Right ventricle myocardium superior (tissue), 1 donor: ENCODE measurements at places on chromosomes 7 and 10. TPM values are rescaled to one million over a fixed set of nuclear protein-coding genes. Genes with fewer than 3 reads are reported as not detected.

GRCh38 chr10:49361178-49361554 is 34.7 kb downstream of the DRGX start:
- no peak for DNase-seq

GRCh38 chr7:131556909-131557651 is 652 bp upstream of the PODXL start:
- DNase-seq: no peak

GRCh38 chr7:111424768-111425167 is 137.5 kb downstream of the IMMP2L start:
- no peak for DNase-seq

GRCh38 chr10:123480845-123481244 is 185.3 kb upstream of the GPR26 start:
- DNase-seq: no peak

DNA sequence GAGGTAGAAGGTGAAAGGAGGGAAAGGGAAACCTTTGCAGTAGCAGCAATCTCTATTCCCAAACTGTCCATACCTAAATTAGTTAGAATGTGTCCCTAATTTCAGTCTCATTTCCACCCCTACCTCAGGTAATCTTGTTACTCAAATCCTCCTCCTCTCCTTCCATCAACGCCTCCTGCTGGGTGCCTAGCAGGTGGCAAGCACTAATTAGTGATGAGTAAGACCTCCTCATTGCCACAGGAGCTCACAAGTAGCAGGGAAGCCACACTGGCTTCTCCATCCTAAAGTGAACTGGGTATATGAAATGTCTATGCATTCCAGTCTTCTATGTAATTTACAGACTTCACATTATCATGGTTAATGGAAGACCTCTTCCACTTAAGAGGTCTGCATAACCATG is 25.7 kb upstream of the FAM133B start:
- no peak for DNase-seq

- DNase-seq: no peak
These were observed 577.9 kb downstream of the IPMK start for GRCh38 chr10:57689596-57690297.

GRCh38 chr10:59124187-59124586 is 52.3 kb upstream of the PHYHIPL start:
- DNase-seq: no peak

DNA sequence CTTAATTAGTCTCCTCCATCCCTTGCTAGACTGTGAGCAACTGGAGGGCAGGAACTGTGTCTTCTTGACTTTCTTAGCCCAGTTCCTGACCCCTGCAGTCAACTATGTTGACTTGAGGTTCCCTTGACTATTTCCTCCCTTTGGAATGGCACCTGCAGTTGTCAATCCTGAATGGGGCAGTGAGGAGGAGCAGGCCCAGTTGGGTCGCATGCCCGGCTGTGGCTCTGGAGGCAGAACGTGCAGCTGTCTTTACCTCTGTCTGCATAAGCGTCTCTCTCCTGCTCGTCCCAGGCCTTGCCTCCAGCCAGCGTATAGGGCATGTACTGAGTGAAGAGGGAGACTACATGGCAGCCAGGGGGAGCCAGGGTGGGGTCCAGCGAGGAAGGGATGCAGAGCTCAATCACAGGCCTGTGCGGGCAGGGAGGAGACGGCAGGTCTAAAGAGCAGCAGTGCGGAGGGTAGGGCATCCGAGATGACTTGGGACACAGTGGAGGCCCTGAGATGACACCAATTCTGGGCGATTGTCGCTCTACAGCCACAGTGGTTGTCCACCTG is 26.8 kb downstream of the PYROXD2 start:
- DNase-seq: no peak

DNA sequence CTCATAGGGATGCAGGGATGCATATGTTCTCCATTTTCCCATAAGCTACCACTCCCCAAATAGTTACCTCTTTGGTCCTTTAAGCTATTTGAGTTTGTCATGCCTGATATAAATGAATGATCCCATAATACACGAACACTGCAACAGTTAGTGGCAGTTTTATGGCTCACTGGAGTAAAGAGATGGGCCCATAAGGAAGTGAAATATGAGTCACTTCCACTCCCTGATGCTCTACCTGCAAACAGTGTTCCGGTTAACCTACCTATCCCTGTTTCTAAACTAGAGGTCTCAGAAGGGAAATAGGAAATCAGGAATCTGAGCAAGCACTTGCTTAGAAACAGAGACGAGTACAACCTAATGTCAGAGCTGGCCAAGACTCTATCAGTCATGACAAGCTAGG is 71.7 kb downstream of the CALD1 start:
- DNase-seq: no peak

DNA sequence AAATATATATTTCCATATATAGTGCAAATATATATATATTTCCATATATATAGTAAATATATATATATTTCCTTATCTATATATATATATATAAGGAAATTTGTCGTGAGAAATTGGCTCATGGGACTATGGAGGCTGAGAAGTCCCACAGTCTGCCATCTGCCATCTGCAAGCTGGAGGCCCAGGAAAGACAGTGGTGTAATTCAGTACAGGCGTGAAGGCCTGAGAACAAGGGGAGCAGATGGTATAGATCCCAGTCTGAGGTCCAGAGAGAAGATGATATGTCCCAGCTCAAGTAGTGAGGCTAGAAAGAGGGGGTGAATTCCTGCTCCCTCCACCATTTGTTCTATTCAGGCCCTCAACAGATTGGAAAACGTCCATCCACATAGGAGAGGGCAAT is 78.9 kb downstream of the MTPN start:
- DNase-seq: no peak

GRCh38 chr7:80244206-80244916 is 109.7 kb downstream of the GNAI1 start:
- no peak for DNase-seq

Gene TECPR1
- 16.1 TPM for total RNA-seq

Gene CRPPA
- 8.7 TPM for total RNA-seq

Gene NPY4R2
- total RNA-seq: not detected

Gene PAOX
- 3.4 TPM for total RNA-seq

Gene GRB10
- total RNA-seq: 32.2 TPM

Gene TBXAS1
- total RNA-seq: 4.2 TPM

Gene KCNK18
- total RNA-seq: not detected

Gene ZNF804B
- not detected for total RNA-seq
